ENCODE measurements at places on chromosomes 1 and 21.
A peak's percentile ranks its signal among the peaks of the same experiment; 100 is the strongest.

DNA sequence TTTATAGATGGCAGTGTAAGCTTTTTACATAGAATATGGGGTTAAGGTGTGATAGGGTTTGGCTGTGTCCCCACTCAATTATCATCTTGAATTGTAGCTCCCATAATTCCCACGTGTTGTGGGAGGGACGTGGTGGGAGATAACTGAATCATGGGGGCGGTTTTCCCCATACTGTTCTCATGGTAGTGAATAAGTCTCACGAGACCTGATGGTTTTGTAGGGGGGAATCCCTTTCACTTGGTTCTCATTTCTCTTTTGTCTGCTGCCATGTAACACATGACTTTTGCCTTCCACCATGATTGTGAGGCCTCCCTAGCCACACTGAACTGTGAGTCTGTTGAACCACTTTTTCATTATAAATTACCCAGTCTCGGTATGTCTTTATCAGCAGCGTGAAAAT lies 290.3 kb upstream of the B3GALT2 start:
- no peak overlapping the region for H3K4me3 ChIP-seq
- no peaks in the 10 kb centered on the region for H3K27me3 ChIP-seq
- DNase-seq: no peak
- no peak overlapping the region for H3K27ac ChIP-seq

GRCh38 chr1:227778401-227778947 lies 37.0 kb upstream of the PRSS38 start:
- H3K4me1 ChIP-seq: peaks cover 27% of the 10 kb centered on the region
- peak; percentile 98 for DNase-seq
- H3K4me3 ChIP-seq: no peak overlapping the region
- peaks cover 6% of the 10 kb centered on the region for H3K36me3 ChIP-seq
- peak overlapping the region; percentile 2 for H3K27ac ChIP-seq
- no peaks in the 10 kb centered on the region for H3K27me3 ChIP-seq

GRCh38 chr1:70317087-70317486 lies 37.4 kb downstream of the ANKRD13C start:
- DNase-seq: no peak
- H3K27ac ChIP-seq: no peak overlapping the region
- H3K4me1 ChIP-seq: peaks cover 12% of the 10 kb centered on the region
- no peaks in the 10 kb centered on the region for H3K27me3 ChIP-seq

- no peaks in the 10 kb centered on the region for H3K27me3 ChIP-seq
- peaks cover 18% of the 10 kb centered on the region for H3K4me1 ChIP-seq
- no peak overlapping the region for H3K27ac ChIP-seq
- DNase-seq: peak; percentile 66
Measured at GRCh38 chr1:15943328-15943991, 32.4 kb downstream of the ZBTB17 start.

DNA sequence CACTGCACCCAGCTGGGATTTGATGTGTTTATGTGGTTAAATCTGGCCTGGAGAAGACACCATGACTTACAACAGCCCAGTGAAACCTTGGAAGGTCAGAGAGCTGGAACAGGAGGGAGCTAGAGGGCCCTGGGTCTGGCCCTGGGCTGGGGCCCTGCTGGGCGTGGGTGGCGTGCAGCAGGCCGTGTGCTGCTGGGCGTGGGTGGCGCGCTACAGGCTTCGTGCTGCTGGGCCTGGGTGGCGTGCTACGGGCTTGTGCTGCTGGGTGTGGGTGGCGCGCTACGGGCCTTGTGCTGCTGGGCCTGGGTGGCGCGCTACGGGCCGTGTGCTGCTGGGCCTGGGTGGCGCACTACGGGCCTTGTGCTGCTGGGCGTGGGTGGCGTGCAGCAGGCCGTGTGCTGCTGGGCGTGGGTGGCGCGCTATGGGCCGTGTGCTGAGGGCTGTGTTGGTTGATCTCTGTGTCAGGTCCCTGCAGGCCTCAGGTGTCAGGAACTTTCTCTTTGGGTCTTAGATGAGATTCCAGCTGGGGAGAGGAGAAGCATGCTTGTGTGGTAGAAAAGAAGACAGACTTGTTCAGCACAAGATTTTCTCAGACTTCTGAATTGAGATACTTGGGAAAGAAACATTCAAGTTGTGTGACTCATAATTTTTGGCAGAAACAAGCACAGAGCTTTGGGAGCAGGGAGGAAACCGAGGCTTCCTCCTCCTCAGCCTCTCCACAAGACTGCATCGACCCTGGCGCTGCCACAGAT lies 66.0 kb downstream of the COL18A1 start:
- peak overlapping the region; percentile 68 for H3K4me3 ChIP-seq
- peak; percentile 98 for DNase-seq
- no peaks in the 10 kb centered on the region for H3K27me3 ChIP-seq
- H3K4me1 ChIP-seq: peaks cover 23% of the 10 kb centered on the region
- no peaks in the 10 kb centered on the region for H3K36me3 ChIP-seq

DNA sequence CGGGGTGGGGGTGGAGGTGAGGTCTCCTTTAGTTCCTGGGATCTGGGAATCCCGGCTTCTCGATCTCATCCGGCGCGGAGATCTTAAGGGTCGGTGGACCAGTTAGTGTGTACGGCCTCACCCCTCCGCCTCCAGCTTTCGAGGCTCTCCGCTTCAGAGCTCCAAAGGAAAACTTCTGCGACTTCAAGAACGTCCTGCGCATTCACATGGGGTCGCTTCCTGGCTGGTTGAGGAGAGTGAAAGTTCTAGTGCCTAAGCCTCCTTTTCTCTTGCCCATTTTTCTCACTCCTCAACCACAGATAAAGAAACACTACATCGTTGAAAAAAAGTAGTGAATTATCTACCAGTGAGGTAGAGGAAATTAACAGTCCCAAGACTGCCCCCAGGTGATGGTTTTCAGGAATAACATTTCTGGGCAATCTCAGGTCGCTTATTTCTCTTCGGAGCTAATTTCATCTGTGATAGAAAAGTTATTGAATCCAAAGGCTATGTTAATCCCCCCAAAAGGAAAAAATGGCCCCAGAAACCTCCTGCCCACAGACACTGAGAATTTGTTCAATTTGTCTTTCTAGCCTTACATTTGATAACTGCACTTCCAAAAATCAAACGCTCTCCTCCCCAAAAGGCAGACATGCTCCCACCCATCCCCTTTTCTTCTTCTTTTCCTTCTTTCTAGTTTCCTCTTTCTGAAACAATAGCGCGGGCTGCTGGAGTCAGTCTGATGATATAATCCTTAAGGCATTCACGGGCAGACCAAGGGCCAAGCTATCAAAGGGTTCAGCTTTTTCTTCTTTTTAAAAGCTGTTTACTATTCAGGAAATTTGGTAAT lies 20.6 kb upstream of the TBX15 start:
- peak overlapping the region; percentile 75 for H3K27ac ChIP-seq
- H3K36me3 ChIP-seq: no peaks in the 10 kb centered on the region
- H3K4me3 ChIP-seq: peak overlapping the region; percentile 64
- H3K4me1 ChIP-seq: peaks cover 23% of the 10 kb centered on the region
- H3K27me3 ChIP-seq: peaks cover 14% of the 10 kb centered on the region

GRCh38 chr1:71081697-71082080 lies 854 bp upstream of the ZRANB2 start:
- peak overlapping the region; percentile 100 for H3K27ac ChIP-seq
- no peak for DNase-seq
- H3K36me3 ChIP-seq: peaks cover 19% of the 10 kb centered on the region
- H3K4me1 ChIP-seq: peaks cover 28% of the 10 kb centered on the region
- no peaks in the 10 kb centered on the region for H3K27me3 ChIP-seq

DNA sequence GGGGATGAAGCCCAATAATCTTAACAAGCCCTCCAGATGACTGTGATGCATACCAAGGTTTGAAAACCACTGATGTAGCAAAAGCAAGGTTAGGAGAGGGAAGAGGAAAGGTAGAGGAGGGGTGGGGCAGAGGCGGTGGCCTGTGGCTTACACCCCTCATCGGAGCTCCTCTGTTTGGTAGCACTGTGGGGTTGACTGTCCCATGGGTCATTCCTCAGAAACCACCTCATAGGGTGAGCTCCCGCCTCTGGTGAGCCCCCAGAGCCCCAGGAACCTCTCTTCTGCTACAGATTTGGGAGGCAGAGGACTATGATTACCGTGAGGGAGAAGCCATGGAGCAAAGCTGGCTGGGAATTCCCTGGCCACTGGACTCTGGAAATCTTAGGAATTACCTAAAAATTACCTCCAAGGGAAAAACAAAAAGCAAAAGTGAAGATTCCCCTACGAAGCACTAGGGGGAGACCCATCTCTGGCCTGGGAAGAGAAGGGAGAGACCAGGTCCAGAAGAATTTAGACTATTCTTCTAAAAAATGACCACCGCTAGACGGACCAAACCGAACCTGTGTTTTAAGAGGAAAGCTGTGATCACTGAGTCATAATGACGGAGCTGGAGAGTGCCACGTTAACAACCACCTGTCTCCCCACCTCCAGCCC lies 1.5 kb upstream of the RASSF5 start:
- peak; percentile 96 for DNase-seq
- H3K4me1 ChIP-seq: peaks cover 41% of the 10 kb centered on the region

DNA sequence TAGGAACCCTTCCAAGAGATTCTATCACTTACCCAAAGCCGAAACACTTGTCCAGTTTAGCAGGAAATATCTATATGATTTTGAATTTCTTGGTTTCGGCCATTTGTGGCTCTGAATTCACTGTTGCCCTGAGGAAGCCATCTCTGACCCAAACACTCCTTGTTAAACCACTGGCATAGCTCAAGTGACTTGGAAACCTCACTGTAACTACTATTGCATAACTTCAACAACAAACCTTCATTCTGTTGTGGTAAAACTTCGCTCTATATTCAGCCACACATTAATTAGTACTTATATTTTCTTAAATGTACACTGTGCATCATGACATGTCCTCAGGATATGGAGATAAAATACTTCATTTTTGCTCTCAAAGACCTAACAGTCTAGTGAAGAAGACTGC lies 63.2 kb downstream of the ST6GALNAC3 start:
- H3K27me3 ChIP-seq: no peaks in the 10 kb centered on the region
- H3K36me3 ChIP-seq: no peaks in the 10 kb centered on the region
- no peak overlapping the region for H3K4me3 ChIP-seq
- no peaks in the 10 kb centered on the region for H3K4me1 ChIP-seq
- H3K27ac ChIP-seq: no peak overlapping the region

DNA sequence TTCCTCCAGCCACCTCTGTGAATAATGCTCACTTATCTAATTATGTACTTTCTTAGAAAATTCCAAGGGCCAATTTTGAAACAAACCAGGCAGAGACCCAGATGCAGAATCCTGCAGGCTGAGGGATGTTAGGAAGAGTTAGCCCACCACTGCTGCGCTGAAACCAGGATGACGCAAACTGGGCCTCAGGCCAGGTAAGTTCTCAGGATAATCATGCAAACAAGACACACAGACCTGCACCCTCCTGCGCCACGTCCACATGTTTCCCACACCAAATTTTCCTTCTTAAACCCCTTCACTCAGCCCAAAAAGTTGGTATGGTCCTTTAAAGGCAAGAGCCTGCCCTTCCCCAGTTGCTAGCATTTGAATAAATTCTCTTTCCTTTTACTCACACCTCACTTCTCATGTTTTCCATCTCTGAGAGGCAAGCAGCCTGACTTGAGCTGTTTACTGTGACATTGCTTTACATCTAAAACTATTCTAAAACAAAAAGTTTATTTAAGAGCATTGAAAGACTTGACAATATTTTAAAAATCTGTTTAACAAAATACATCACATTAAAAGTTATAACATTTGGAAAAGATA lies 887.1 kb downstream of the LRRIQ3 start:
- no peaks in the 10 kb centered on the region for H3K27me3 ChIP-seq
- no peak for DNase-seq
- H3K4me1 ChIP-seq: no peaks in the 10 kb centered on the region
- no peaks in the 10 kb centered on the region for H3K36me3 ChIP-seq

GRCh38 chr1:84379138-84379916 lies 19.0 kb upstream of the DNASE2B start:
- no peak for DNase-seq
- peaks cover 54% of the 10 kb centered on the region for H3K4me1 ChIP-seq
- H3K27ac ChIP-seq: peak overlapping the region; percentile 46
- H3K36me3 ChIP-seq: no peaks in the 10 kb centered on the region
- no peak overlapping the region for H3K4me3 ChIP-seq
- H3K27me3 ChIP-seq: no peaks in the 10 kb centered on the region

DNA sequence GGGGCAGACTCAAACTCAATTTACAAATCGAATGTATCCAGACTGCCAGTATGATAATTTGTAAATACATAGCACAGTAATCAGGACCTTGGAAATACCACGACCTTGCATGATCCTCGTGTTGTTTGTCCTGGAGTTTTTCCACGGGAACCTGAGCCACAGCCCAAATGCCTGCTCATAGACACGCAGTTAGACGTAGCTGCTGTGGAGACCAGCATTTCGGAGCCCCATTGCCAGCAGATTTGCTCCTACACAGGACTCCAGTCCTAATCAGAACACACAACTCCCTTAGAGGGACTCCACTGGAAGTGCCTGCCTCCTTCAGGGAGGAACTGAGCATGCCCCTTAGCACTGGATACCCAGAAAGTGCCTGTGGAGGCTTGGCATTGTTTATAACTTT lies 163.2 kb downstream of the GALNT2 start:
- H3K4me3 ChIP-seq: no peak overlapping the region
- DNase-seq: no peak
- no peaks in the 10 kb centered on the region for H3K36me3 ChIP-seq
- H3K27me3 ChIP-seq: no peaks in the 10 kb centered on the region

DNA sequence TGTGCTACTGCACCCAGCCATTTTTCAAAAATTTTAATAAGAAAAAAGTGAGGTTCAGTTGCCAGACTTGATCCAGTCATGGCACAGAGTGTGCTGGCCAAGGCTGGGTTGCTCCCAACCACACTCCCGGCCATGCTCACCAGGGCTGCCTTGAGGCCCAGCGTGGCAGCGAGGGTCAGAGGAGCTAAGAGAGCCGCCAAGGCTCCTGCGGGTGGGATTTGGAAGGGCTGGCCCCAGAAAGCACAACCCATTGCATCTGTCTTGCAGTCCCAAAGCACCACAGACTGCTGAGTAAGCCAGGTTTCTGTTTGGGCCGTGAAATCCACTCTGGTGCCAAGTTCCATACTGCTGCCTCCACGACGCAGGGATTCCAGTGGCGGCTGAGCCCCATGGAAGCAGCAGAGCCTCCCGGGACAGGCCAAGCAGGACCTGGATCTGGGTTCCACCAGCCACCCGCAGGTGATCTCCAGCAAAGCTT lies 22.6 kb downstream of the ZBTB17 start:
- peak; percentile 78 for DNase-seq
- H3K27me3 ChIP-seq: no peaks in the 10 kb centered on the region
- peak overlapping the region; percentile 93 for H3K27ac ChIP-seq
- peaks cover 77% of the 10 kb centered on the region for H3K4me1 ChIP-seq
- H3K36me3 ChIP-seq: no peaks in the 10 kb centered on the region
- H3K4me3 ChIP-seq: no peak overlapping the region
